ENCODE measurements at places on chromosomes 16 and 17.

- no peak for DNase-seq
Measured at GRCh38 chr17:2250140-2251095, 53.2 kb downstream of the SMG6 start.

- no peak for DNase-seq
Measured at GRCh38 chr16:77643176-77643575, 79.1 kb upstream of the NUDT7 start.

DNA sequence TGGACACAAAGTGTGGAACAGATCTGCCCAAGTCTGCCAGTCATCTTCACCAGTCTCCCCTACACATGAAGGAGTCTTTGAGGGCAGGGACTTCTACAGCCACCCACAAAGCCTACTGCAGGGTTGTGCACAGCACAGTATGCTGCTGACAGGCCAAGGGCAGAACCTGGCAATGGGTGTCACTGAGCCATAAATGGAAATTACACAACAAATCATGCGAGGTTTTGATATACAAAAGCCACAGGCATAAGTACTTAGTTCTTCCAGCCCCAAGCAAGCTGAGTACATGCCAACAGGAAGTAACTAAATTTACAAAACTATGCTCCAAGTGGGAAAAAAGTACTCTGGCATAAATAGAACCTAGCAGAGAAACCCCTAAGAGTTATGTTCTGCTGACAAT, 7.8 kb upstream of the PSMC3IP start:
- no peak for DNase-seq

GRCh38 chr17:66331038-66331816, 28.8 kb downstream of the PRKCA start:
- DNase-seq = no peak

DNA sequence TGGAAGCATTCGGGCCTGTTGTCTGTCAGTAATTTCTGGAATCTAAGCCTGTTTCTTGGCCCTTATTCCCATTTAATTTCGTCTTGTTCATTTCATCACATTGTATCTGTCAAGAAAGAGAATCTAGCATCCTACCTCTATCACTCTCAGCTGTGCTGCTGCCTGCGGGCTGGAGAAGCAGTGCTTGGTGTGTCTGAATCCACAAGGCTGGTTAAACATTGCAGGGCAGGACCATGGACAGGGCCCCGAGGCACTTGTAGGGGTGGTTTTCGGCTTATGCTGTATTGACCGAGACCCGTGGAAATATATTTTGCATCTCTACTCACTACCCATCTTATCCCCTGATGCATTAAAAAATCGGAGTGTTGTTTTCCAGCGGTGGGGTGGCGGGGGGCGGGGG, 3.1 kb downstream of the RAB11FIP4 start:
- no peak for DNase-seq

DNA sequence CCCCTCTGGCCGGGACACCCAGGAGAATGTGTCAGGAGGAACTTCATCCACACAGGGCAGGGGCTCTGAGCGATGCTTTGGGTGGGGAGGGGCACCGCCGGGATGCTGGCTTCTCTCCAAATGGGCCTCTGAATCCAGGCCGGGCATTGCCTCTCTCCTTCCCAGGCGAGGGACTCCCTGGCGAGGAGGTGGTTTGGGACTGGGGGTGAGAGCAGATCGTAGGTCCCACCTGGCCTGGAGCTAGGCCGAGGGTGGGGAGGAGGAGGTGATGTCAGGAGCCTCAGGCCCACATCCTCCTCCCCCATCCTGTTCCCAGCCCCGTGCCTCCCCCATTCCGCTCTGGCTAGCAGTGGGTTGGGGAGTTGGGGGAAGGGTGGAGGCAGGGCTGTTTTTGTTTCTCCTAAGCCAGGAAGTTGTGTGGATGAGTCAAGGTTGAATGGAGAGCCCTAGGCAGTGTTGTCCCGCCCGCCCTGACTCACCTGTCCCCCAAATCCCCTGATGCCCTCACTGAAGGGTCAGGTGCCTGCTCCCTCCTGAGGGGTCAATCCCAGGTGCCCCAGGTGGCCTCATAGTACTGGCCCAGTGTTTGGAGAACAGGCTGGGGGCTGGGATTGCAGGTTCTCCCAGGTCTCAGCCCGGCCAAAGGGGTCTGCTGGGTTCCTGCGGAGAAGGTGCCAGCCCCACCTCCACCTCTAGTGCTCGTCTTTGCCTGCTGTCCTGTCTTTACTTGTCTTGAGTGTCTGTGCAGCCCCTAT, 2.8 kb downstream of the GRB7 start:
- DNase-seq = no peak

DNA sequence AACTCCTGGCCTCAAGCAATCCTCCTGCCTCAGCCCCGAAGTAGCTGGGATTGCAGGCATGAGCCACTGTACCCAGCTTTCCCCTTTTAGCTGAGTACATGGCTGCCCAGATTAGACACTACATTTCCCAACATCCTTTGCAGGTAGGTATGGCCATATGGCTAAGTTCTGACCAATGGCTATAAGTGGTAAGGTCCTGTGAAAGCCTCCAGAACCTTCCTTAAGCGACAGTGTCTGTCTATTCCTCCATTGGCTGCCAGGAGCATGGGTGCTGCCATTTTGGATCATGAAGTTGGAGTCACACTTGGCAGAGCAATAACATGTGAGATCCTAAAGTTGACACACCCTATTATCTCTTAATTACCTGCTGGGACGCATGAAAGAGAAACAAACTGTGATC, 24.4 kb upstream of the CRHR1 start:
- DNase-seq = no peak

- DNase-seq = no peak
Measured at GRCh38 chr16:63978240-63978639, 1143.6 kb downstream of the CDH11 start.

DNA sequence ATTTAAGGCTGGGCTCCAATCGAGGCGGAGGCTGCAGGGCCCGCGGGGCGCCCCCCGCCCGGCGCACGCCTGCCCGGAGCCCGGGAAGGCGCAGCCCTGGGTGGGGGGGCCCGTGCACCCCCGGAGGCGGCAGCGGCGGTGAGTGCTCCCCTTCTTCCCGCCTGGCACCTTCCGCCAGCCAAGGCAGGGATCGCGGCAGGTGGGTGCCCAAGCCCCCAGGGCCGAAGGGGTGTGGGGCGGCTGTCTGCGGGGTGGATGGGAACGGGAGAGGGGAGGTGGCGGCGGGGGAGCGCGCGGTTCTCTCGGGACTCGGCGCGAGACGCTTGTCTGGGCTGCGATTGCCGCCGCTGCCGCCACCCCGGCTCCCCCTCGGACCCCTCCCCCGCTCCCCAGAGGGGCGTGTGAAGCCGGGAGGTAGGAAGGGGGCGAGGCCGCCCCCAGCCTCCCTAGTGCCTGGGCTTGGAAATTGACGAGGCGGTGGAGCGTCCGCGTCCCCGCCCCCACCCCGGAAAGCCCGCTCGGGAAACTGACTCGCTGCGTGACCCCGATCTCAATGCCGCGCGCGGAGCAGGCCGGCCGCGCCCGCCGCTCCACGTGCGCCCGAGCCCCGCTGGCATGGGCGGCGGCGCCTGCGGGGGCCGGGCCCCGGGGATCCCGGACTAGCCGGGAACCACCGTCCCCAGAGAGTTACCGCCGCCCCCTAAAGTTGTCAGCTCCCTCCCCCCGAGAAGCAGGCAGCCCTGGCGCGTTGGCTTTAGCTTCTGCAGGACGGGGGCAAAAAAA, 231.5 kb downstream of the MRTFB start:
- DNase-seq = no peak

DNA sequence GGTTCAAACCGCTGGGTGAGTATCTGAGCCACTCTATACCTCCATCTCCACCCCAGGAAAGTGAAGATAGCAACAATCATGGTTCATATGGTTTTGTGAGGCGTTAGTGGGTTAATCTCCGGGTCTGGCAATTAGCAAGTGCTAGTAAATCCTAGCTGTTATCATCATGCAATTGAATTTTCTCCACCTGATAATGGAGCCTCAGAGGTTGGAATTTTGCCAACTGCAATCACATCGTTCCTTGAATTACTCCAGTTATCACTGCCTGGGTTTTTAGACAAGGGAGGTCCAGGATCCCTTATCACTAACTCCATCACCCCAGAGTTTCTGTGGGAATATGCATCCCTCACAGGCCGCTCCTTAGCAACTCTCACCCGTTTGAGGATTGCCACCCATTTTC, 311.5 kb downstream of the RBFOX1 start:
- DNase-seq = no peak

GRCh38 chr17:17351356-17351891, 48.3 kb downstream of the NT5M start:
- DNase-seq = no peak

DNA sequence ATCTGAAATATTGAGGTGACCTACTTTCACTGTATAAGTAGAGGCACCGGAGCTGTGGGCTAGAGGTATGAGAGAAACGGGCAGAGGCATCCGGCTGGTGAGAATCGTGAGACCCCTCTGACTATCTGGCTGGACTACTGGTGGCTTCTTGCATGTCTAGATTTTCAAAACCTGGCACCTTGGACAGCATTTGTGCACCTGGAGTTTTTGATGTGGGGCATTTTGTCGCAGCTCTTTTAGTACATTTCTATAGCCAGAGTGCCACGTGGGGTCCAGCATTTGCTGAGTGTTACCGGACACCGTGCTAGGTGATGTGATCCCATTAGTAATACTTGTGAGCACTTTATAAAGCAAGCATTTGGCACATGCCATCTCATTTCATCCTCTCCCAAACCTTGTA, 32.6 kb upstream of the SHISA9 start:
- DNase-seq = no peak

DNA sequence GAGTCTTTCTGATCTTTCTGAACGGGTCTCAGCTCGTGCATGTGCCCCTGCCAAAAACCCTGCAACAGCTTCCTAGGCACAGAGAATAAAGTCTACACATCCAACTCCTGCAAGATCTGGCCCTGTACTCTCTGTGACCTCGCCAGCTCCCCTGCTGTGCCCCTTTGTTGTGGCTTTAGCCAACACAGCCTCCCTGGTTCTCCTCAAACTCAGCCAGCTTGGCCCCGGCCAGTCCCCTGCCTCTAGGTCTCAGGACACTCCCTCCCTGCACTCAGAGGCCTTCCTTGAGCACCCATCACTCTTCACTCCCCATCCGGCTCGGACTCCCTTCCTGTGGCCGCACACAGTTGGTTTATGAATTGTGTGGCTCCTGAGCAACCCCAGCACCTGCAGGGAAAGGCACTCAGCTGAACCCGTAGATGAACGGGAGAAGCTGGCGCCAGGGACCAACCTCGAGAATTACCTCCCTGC, 1.4 kb downstream of the CEP131 start:
- no peak for DNase-seq

GRCh38 chr17:83131401-83132011, 52.1 kb downstream of the METRNL start:
- no peak for DNase-seq

GRCh38 chr16:81694494-81695280, 84.4 kb upstream of the PLCG2 start:
- peak; percentile 35 for DNase-seq

GRCh38 chr16:12667909-12668308, 135.8 kb downstream of the CPPED1 start:
- no peak for DNase-seq

DNA sequence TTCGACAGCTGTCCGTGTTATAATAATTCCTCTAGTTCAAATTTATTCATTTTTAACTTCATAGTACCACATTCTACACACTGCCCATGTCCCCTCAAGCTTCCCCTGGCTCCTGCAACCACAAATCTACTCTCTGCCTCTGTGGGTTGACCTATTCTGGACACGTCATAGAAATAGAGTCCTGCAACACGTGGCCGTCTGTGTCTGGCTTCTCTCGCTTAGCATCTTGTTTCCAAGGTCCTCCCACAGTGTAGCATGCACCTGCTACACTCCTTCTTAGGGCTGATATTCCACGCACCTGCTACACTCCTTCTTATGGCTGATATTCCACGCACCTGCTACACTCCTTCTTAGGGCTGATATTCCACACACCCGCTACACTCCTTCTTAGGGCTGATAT, 16.5 kb downstream of the SCGB1C2 start:
- no peak for DNase-seq

DNA sequence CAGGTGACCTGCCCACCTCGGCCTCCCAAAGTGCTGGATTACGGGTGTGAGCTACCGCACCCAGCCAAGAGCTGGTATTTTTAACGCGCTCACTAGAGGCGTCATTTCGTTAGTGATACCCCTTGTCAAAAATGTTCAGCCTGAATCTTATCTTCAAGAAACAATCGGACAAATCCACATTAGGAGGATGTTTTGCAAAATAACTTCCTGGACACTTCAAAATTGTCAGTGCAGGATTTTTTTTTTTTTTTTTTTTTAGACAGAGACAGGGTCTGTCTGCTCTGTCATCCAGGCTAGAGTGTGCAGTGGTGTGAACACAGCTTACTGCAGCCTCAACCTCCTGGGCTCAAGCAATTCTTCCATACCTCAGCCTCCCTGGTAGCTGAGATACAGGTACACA, 63.0 kb downstream of the RMI2 start:
- no peak for DNase-seq

- no peak for DNase-seq
Measured at GRCh38 chr17:73623247-73623646, 21.0 kb downstream of the SDK2 start.

DNA sequence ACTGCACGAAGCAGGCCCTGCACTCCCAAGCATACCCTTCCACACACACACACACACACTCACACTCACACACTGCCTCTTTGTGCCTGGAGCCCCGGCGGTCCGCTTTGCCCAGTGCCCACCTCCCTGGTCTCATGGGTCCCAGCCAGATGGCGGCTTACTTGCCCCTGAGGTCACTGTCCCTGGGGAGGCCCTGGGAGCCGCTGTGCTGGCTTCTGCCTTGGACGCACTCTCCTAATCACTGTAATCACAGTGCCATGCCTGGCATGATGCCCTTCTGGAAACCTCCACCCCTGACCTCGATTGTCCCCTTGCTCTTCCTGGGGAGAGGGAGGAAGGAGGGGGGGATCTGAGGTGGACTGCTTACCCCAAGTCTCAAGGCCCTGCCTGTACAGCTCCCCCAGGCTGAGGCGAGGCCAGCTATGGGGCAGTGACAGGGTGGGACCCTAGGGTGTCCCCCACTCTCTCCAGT, 36.0 kb downstream of the ARHGAP23 start:
- DNase-seq = no peak

GRCh38 chr16:29819506-29819905, 756 bp upstream of the MVP start:
- no peak for DNase-seq

DNA sequence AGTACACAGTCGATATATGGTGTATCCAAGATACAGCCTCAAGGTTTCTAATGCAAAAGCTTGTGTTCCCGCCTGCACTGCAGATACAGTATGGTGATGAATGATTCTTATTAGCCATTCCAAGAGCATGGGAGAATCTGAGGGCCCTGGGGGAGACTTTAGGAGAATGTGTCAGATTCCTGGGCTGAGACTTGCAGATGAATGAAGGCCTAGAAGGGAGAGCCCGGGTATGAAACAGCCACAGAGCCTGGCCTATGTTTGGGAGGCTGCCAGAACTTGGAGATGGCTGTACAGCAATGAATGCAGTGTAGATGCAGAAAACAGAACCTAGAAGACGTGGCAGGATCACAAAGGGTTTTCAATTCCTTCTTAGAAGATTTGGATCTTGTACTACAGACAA, 510.7 kb downstream of the HAPSTR1 start:
- no peak for DNase-seq

GRCh38 chr17:78958641-78959127, 21.0 kb downstream of the LGALS3BP start:
- DNase-seq = no peak

GRCh38 chr16:50301626-50302471, 35.5 kb downstream of the ADCY7 start:
- DNase-seq = no peak

All from NCI-H1092 (cell line).